Left hindlimb (tissue), 1 donor: ENCODE measurements at places on chromosomes 12 and 14.

DNA sequence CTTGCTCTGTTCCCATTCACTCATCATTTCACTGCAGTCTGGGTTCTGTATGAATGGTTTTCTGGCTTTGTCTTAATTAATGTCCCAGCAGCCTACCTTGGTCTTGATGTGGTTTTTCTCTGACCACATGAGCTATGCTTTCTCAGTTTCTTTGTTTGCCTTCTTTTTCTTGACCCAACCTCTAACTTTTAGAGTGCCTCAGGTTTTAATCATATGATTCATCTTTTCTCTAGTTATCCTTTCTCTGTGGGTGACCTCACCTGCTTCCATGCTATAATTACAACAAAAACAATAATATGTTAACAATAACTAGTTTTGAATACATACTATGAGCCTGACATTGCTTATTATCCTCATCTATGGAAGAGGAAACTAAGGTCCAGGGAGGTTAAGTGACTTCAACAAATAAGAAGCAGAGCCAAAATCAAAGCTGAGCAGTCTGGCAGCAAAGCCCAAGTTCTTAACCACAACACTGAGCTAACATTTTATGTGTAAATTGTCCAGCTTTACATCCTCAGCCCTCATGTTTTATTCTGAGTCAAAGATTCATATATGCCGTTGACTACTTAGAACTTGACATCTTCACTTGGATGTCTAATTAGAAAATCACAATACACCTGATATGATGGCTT, 4.7 kb upstream of the EPYC start:
- no peak for DNase-seq

GRCh38 chr14:70811578-70811977, 2.3 kb upstream of the MAP3K9 start:
- no peak for DNase-seq

DNA sequence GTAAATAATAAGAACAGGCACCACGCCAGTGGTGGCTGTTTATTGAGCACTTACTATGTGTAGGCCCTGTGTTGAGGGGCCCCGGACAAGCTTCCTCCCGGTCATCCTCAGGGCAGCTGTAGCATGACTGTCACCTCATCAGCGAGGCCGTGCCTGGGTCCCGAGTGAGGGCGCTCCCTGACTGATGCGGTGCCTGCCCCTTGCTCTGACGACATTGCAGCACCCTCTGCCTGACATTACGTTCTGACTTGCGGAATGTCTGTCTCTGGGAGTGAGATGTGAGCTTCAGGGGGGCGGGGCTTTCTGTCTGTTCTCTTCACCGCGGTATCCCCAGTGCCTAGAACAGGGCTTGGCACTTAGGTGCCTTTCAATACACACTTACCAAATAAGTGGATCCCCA, 167.6 kb downstream of the RBM19 start:
- DNase-seq = no peak

- no peak for DNase-seq
Measured at GRCh38 chr12:52358575-52359350, 8.5 kb downstream of the KRT85 start.
